ENCODE measurements at places on chromosomes 12 and 14. TPM values are rescaled to one million over a fixed set of nuclear protein-coding genes. Genes with fewer than 3 reads are reported as not detected.

Gene EPYC
- total RNA-seq = not detected

- H3K36me3 ChIP-seq = no peaks in the 10 kb centered on the region
- H3K4me3 ChIP-seq = no peak overlapping the region
- DNase-seq = no peak
- H3K27me3 ChIP-seq = no peaks in the 10 kb centered on the region
- no peaks in the 10 kb centered on the region for H3K4me1 ChIP-seq
These were observed 440.7 kb downstream of the KCNH5 start for GRCh38 chr14:62604524-62604923.

GRCh38 chr14:94239406-94239805, 53.7 kb downstream of the SERPINA10 start:
- H3K27me3 ChIP-seq = peaks cover 12% of the 10 kb centered on the region
- no peak overlapping the region for H3K27ac ChIP-seq
- DNase-seq = no peak
- H3K4me3 ChIP-seq = no peak overlapping the region
- H3K4me1 ChIP-seq = no peaks in the 10 kb centered on the region

- peaks cover 28% of the 10 kb centered on the region for H3K4me1 ChIP-seq
- H3K27me3 ChIP-seq = no peaks in the 10 kb centered on the region
- no peaks in the 10 kb centered on the region for H3K36me3 ChIP-seq
- H3K27ac ChIP-seq = no peak overlapping the region
- H3K4me3 ChIP-seq = no peak overlapping the region
These were observed 276.5 kb downstream of the ZFP36L1 start for GRCh38 chr14:68516342-68516741.

Gene TAS2R14
- 2.6 TPM for total RNA-seq

Gene KLRG1
- 0.17 TPM for total RNA-seq

GRCh38 chr12:73221836-73222235, 949.7 kb downstream of the TRHDE start:
- H3K27ac ChIP-seq = no peak overlapping the region
- no peaks in the 10 kb centered on the region for H3K27me3 ChIP-seq
- DNase-seq = no peak
- no peaks in the 10 kb centered on the region for H3K36me3 ChIP-seq
- no peaks in the 10 kb centered on the region for H3K4me1 ChIP-seq

Gene MSI1
- total RNA-seq = 2.6 TPM

DNA sequence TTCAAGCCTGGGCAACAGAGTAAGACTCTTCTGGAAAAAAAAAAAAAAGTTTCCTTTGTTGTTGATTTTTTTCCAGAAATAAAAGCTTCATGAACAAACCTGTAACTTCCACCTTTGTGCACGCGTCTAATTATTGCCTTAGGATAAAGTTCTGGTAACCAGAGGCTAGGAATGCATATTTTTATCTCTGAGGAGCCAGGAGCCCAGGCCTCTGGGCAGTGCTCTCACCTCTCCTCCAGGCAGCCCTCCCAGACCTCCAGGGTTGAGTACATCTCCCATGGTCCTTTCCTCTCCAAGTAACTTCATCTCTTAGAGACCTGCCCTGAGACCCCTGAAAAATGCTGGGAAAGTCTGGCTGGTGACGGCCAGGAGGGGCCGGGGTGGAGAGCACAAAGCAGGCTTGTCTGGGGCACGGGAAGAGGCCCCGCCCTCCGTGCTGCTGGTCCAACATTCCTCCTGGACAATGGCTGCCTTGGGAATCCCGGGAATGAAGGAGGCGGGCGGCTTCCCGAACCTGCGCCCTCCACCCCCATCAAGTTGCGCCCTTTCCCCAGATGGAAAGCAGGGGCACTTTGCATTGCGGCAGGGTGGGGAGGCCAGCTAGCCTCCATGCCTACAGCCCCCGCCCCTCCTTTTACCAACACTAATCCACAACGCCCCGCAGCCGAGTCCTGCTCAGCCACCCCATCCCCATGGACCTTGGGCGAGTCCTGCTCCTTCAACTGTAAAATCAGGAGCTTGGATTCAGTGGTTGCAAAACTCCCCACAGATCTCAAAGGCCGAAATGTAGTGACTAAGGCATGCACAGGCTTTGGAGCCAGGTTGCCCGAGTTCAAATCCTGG, 7.3 kb upstream of the FIGNL2 start:
- H3K27ac ChIP-seq = peak overlapping the region; percentile 36
- H3K36me3 ChIP-seq = no peaks in the 10 kb centered on the region
- no peak for DNase-seq
- peak overlapping the region; percentile 59 for H3K4me3 ChIP-seq
- H3K4me1 ChIP-seq = peaks cover 11% of the 10 kb centered on the region

GRCh38 chr12:93090731-93091172, 161.7 kb upstream of the EEA1 start:
- no peak overlapping the region for H3K4me3 ChIP-seq
- peaks cover 41% of the 10 kb centered on the region for H3K4me1 ChIP-seq
- peaks cover 1% of the 10 kb centered on the region for H3K36me3 ChIP-seq
- no peaks in the 10 kb centered on the region for H3K27me3 ChIP-seq
- peak overlapping the region; percentile 69 for H3K27ac ChIP-seq
- DNase-seq = no peak

Gene SLC5A8
- total RNA-seq = not detected

Gene CMTM5
- total RNA-seq = not detected

Gene E2F7
- 2.8 TPM for total RNA-seq

DNA sequence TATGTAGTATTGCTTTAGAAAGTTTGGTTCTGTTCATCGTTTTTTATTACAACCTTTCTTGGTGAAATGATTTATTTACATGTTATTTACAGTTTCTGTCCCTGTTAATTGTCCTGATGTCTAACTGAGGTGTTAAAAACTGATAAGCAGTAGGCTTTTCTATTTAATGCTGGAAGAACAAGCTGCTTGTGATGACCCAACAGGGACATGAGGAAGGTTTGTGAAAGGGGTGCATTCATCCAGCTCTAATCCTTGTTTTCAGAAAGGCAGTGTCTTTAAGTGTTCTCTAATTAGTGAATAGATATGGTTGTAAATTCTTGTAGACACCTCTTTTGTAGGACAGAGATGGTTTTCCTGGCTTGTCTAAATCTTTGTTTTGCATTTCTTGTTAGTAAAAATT, 191.4 kb downstream of the FOXA1 start:
- no peaks in the 10 kb centered on the region for H3K27me3 ChIP-seq
- H3K27ac ChIP-seq = no peak overlapping the region
- peaks cover 4% of the 10 kb centered on the region for H3K4me1 ChIP-seq
- no peak overlapping the region for H3K4me3 ChIP-seq
- peaks cover 1% of the 10 kb centered on the region for H3K36me3 ChIP-seq
- no peak for DNase-seq

Gene PHC1
- total RNA-seq = 36.7 TPM

GRCh38 chr14:64060199-64060545, 207.4 kb downstream of the SYNE2 start:
- peaks cover 3% of the 10 kb centered on the region for H3K36me3 ChIP-seq
- H3K27ac ChIP-seq = no peak overlapping the region
- DNase-seq = no peak
- peaks cover 6% of the 10 kb centered on the region for H3K4me1 ChIP-seq
- no peaks in the 10 kb centered on the region for H3K27me3 ChIP-seq

Gene RFLNA
- total RNA-seq = 1.0 TPM

DNA sequence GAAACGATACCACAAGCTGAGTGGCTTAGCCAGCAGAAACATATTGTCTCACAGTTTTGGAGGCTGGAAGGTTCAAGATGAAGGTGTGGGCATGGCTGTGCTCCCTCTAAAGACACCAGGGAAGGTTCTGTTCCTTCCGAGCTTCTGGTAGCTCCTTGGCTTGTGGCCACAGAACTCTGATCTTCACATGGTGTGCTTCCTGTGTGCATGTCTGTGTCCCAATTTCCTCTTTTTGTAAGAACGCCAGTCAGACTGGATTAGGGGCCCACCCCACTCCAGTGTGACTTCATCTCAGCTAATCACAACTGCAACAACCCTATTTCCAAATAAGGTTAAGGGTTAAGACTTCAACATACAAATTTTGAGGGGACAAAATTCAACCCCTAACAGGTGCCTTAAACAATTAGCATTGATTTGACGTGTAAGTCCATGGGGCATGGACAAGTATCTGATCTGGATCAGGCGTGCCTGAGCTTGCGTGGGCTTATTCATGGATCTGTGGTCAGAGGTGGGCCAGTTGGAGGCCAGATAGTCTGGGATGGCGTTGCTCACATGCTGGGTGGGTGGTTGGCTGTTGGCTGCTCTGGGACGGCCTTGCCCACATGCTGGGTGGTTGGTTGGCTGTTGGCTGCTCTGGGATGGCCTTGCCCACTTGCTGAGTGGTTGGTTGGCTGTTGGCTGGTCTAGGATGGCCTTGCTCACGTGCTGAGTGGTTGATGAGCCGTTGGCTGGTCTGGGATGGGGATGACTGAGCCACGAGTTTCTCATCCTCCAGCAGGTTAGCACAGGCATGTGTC, 88.5 kb downstream of the LGMN start:
- no peak for DNase-seq
- H3K36me3 ChIP-seq = peaks cover 33% of the 10 kb centered on the region
- H3K27ac ChIP-seq = no peak overlapping the region
- no peaks in the 10 kb centered on the region for H3K4me1 ChIP-seq
- no peak overlapping the region for H3K4me3 ChIP-seq
- no peaks in the 10 kb centered on the region for H3K27me3 ChIP-seq

Gene MANSC4
- not detected for total RNA-seq

GRCh38 chr14:34119107-34119858, 168.4 kb upstream of the EGLN3 start:
- DNase-seq = no peak
- H3K4me3 ChIP-seq = no peak overlapping the region
- peaks cover 13% of the 10 kb centered on the region for H3K27me3 ChIP-seq
- H3K4me1 ChIP-seq = no peaks in the 10 kb centered on the region
- peaks cover 3% of the 10 kb centered on the region for H3K36me3 ChIP-seq
- H3K27ac ChIP-seq = no peak overlapping the region

DNA sequence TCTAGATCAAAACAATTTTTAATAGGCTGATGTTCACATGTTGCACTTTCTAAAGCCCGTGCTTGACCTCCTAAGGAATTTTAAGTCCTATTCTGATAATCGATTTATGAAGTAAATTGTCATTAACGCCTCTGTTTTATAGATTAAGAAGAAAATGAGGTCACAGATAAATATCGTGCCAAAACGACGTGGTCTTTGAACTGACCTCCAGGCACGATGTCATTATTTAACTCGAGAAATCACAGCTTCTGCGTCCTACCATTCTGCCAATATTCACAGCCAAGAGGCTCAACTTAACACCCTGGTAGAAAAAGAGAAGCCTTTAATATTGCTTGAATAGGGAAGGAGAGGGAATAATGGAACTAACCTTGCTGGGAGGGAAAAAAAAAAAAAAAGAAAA, 888 bp upstream of the EEA1 start:
- peak overlapping the region; percentile 99 for H3K27ac ChIP-seq
- peak overlapping the region; percentile 81 for H3K4me3 ChIP-seq

Measured in chondrocyte (in vitro differentiated cells).